Cardiac muscle cell (in vitro differentiated cells and primary cell): ENCODE measurements at places on chromosomes 5 and 9. TPM values are rescaled to one million over a fixed set of nuclear protein-coding genes. Genes with fewer than 3 reads are reported as not detected.

The RNF38 gene
- total RNA-seq = 18.6 and 26.3 TPM in 2 replicates

The LECT2 gene
- not detected in 2 replicates for total RNA-seq

The NUTM2G gene
- total RNA-seq = 0.33 TPM in 1 of 2 replicates, not detected in the other

DNA sequence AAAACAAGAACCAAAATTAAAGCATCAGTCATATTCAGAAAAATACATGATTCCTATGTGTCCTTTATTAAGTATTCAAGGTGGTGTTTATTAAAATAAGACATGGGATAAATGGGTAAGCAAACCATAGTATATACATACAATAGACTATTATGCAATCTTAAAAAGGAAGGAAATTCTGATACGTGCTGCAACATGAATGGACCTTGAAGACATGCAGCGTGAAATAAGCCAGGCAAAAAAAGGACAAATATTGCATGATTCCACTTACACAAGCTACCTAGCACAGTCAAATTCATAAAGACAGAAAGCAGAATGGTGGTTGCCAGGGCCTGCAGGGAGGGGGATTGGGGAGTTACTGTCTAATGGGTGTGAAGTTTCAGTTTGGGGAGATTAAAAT is 127.7 kb downstream of the DMAC1 start:
- no peak for DNase-seq

DNA sequence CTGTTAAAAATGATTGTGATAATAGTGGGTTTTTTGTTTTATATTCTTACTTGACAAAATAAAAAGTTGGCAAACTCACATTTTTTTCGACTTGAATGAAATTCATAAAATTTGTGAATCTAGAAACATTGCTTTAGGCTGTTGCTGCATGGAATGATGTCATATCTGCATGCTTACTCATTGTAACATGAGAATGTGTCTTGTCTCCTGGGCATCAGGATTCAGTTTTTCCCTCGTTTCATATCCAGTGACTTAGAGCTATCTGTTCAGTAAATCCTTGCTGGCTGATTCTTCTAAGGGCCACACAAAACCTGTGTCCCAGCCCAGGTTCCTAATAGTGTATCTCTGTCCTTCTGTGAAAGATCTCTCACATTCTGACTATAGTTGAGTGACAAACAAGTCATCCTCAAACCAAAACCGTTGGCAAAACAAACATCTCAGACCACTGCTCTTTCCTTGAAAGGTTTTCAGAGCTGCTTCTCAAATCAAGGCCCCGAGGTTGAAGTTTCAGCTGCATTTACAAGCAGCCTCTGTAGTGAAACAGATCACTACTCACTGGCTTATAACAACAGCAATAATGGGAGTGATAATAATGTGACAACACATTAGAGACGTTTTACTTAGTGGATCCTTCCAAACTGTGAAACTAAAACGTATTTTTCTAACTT is 95.0 kb downstream of the NPR3 start:
- DNase-seq = peak; percentile 50

GRCh38 chr9:37938121-37938891 is 34.4 kb upstream of the SLC25A51 start:
- no peak for DNase-seq

GRCh38 chr5:110884005-110884404 is 145.2 kb downstream of the SLC25A46 start:
- DNase-seq = peak; percentile 38
